ENCODE measurements at places on chromosomes 2 and 18.

- DNase-seq = no peak
These were observed 243.8 kb downstream of the ERBB4 start for GRCh38 chr2:212294816-212295215.

- DNase-seq = no peak
These were observed 56.0 kb downstream of the ATIC start for GRCh38 chr2:215367662-215368492.

DNA sequence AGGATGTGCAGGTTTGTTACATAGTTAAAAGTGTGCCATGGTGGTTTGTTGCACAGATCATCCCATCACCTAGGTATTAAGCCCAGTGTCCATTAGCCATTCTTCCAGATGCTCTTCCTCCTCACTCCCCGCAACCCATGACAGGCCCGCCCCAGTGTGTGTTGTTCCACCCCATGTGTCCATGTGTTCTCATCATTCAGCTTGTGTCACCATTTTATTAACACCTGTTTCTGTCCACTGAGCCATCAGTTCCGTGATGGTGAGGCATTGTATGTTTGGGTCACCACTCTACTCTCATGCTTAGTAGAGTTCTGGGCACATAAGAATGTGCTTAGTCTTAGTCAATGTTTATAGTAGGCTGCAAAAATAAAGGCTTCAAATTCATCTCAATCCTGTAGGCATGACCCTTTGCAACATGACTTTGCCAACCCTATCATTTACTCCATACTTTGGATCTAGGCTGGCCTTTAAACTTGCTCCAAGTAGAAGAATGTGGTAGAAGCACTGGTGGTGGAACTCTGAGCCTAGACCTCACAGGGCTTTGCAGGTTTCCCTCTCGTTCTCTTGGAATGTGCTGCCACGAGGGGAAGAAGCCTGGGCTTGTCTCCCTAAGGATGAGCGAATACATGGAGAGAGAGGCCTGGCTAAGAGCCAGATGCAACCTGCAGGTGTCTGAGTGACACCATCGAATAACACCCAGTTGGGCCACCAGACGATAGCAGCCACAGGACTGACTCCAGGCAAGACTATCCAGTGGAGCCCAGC is 161.5 kb downstream of the NAPG start:
- DNase-seq = no peak

GRCh38 chr2:19746611-19747309 is 155.0 kb downstream of the TTC32 start:
- DNase-seq = no peak

- DNase-seq = no peak
These were observed 48.2 kb upstream of the FOXI3 start for GRCh38 chr2:88500691-88501090.

DNA sequence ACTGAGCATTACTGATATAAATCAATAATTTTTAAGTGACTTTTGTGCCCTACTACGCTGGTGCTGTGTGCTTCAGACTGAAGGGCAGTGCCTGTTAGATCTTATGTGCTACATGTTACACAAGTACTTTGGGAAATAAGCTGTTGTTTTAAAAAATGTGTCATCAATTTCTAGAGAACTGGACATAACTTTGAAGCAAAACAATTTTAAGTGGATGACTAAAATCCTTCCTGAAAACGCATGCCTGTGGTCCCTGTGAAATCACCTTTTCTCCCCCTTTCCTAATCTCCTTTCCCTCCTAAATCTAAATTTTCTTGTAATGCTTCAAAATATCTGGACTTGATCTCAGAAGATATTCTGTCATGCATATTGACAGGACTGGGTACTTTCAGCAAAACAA is 7.1 kb upstream of the IL1RL1 start:
- DNase-seq = no peak

- no peak for DNase-seq
These were observed 2797.2 kb upstream of the TEKT4 start for GRCh38 chr2:92073815-92074548.

DNA sequence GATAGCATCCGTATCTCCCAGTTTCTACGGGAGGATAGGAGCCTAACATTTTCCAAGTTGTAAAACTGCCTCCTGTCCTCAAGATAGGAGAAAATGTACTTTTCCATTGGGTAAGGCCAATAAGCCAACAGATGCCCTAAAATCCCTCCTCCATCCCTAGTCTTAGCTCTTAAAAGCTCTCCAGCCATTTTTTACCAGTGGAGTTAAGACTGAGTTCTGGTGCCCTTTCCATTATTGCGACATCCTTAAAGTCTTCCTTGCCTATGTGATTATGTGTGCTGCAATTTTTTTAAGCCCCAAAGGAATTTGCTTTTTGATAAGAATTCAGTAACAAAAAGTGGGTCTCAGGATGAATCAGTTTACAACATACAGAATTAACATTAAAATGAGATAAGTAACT is 33.0 kb downstream of the LINC00305 start:
- DNase-seq = no peak

GRCh38 chr2:216555274-216555673 is 56.6 kb downstream of the RPL37A start:
- DNase-seq = no peak

DNA sequence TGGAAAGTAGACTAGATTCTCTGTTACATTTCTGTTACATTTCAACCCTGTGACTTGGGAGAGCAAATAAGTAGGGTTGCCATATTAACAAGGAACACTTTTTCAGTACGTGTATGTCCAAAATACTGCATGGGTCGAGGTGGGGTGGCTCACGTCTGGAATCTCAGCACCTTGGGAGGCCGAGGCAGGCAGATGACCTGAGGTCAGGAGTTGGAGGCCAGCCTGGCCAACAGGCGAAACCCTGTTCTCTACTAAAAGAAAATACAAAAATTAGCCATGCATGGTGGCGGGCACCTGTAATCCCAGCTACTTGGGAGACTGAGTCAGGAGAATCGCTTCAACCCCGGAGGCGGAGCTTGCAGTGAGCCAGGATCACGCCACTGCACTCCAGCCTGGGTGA is 11.2 kb downstream of the SLC66A3 start:
- no peak for DNase-seq

GRCh38 chr2:60529785-60530627 is 23.4 kb downstream of the BCL11A start:
- no peak for DNase-seq

GRCh38 chr2:8884812-8885211 is 47.4 kb upstream of the KIDINS220 start:
- DNase-seq = no peak

DNA sequence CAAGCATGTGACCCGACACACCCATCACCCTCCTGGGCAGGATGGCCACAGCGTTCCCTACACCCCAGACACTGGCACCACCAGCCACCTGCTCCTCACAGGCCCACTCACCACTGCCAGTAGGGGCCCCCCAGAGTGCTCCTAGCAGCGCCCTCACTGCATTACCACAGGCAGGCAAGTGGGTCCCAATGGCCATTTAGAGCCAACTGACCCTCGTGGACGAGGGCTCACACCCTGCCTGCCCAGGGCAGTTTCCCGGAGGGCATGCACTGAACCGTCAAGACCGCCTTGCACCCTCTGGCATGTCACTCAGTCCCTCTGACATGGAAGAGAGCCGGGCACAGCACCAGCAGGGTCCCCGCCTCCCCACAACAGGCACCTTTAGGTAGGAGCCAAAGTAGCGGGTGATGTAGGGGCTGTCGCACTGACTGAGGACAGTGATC is 7.3 kb downstream of the STK25 start:
- no peak for DNase-seq

GRCh38 chr2:176115883-176116813 is at the start of gene HOXD10:
Gene HOXD10 (plus strand): TSS chr2:176116778. CDS start chr2:176116834, 56 bp downstream.
- no peak for DNase-seq

DNA sequence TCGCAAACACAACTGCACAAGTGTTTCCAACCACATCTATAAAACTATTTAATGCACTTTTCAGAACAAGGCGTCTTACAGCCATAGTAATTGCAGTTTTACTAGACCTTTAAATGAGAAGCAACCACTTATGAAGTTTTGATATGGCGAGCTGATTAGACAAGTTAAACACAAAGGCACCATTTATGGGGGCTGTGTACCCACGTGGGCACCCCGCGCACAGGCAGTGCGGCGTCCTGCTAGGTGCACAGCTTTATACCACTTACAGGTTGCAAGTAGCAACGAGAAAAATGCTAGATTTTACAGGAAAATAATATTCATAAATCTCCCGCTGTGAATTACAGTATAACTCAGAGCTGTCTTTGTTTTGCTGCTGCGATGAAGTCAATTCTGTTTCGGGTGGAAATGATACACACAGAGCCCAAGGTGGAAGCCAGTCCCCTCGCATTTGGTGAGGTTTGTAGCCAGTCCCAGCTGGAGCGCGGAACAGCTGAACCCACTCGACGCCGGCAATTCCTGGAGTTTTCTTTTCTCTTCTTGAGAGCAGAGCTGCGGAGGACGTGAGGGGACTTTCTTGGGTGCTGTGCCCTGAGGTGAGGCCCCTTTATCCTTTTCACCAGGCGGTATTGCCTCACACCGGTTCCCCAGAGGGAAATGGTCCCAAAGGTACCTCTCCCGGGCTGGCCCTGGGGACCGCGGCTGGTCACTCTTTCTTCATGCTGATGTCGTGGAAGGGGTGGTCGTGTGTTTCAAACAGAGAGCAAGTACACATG is 76.7 kb downstream of the PTGR3 start:
- DNase-seq = no peak

GRCh38 chr2:240154606-240155005 is 14.1 kb upstream of the OTOS start:
- DNase-seq = no peak

- no peak for DNase-seq
These were observed 46.3 kb downstream of the TMEM247 start for GRCh38 chr2:46525522-46526155.

- no peak for DNase-seq
These were observed 65.4 kb upstream of the VRK2 start for GRCh38 chr2:57981083-57981768.

DNA sequence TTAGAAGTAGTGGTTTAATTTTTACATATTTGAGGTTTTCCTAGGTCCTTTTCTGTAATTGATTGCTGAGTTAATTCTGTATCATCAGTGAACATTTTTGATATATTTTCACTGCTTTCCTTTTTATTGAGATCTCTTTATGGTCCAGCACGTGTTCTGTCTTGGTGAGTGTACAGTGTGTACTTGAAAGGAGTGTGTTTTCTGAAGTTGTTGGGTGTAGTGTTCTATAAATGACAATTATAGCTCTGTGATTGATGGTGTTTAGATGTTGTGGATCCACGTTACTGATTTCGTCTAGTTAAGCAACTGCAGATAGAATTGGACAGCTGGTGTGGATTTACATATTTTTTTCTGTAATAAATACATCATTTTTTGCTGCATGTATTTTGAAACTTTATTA is 32.7 kb downstream of the AGFG1 start:
- DNase-seq = no peak

DNA sequence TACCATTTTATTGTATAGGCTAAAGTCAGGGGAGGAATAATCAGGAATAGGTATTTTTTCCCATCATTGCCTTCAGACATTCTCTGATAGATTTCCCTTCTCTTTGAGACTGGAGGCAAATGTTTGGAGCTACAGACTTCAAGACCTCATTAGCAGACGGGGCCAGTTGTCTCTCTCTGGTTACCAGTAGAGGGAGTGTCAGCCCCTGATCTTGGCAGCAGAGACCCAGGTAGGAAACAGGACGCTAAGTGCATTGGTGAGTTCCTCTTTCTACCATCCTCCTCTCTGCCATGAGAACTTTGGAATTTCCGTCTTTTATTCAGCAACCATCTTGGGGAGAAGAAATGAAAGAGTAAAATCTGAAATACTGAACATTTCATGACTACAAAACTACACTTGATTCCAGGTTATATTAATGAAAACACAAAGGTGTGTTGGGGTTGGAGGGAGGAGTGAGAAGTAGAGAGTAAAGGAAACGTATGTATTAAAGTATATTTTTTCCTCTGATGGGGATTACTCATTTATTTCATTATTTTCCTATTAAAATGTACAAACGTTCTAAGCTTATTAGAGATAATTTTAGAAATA is 186.2 kb upstream of the GCFC2 start:
- no peak for DNase-seq

- no peak for DNase-seq
These were observed 215.8 kb upstream of the DTNA start for GRCh38 chr18:34494359-34494696.

GRCh38 chr2:239150125-239151011 is 250.5 kb downstream of the HDAC4 start:
- no peak for DNase-seq

- no peak for DNase-seq
These were observed 26.9 kb downstream of the ACADL start for GRCh38 chr2:210198326-210198725.

DNA sequence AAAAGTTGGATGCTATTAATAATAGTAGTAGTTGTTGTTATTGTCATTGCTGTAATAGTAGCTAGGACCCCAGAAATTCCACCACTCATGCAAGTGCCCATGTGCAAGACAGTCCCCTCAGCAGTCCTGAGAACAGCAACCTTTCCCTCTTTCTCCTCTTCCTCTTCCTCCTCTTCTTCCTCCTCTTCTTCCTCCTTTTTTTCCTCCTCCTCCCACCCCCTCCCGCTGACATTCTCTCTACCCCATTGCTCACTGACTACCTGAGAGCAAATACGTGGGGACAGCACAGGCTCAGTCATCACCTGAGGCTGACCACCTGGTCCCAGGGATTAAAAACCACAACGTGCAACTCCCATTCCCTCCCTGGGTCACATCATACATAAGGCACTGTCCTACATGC is 41.8 kb downstream of the SMAD7 start:
- no peak for DNase-seq

- no peak for DNase-seq
These were observed 60.1 kb upstream of the RBBP8 start for GRCh38 chr18:22872900-22873537.

DNA sequence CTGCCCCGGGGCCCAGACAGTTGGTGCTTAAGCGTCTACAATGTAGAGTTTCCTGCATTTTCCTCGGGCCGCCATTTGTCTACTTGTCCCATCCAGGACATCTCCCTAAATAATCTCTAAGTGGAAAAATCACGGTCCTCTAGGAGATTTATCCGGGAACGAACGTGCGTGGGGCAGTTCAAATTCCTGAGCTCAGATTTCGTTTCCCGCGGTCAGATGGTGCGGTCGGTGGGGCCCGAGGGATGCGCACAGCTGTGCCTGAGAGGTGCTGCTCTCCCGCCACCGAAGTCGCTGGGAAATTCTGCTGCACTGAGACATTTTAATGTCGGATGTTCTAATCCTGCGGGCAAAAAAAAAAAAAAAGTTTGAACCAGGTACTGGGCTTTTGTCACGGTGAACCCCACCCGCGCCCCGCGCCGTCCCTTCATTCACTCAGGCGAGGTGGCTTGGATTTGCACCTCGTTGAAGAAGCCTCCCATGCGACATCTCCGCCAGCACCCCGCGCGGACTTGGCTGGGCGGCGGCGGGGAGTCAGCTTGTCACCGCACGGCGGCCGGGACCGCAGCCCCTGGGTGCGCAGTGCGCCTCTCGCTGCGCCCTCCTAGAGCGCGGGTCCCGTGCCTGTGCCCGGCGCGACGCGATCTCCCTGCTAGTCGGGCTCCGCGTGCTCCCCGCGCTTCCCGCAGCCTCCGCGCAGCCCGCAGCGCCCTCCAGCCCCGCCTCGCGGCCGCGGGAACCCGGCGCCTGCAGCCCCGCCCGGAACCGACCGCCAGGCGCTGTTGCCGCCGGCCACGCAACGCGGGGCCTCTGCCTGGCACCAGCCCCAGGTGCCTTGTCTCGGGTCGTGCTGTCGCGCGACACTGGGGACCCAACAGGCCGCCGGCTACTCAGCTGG is 191.9 kb upstream of the TCF4 start:
- peak; percentile 36 for DNase-seq

GRCh38 chr2:183901931-183902330 is 696.4 kb upstream of the ZNF804A start:
- no peak for DNase-seq

GRCh38 chr2:186309901-186310300 is 176.2 kb upstream of the ZC3H15 start:
- no peak for DNase-seq

- no peak for DNase-seq
These were observed 274.6 kb downstream of the LRATD1 start for GRCh38 chr2:14907014-14907612.

Measured in urinary bladder (tissue), 4 donors.